GM12865 (cell line): ENCODE measurements at places on chromosomes 12 and 14.

GRCh38 chr12:87778065-87778464, 251.1 kb downstream of the C12orf50 start:
- no peak for DNase-seq

DNA sequence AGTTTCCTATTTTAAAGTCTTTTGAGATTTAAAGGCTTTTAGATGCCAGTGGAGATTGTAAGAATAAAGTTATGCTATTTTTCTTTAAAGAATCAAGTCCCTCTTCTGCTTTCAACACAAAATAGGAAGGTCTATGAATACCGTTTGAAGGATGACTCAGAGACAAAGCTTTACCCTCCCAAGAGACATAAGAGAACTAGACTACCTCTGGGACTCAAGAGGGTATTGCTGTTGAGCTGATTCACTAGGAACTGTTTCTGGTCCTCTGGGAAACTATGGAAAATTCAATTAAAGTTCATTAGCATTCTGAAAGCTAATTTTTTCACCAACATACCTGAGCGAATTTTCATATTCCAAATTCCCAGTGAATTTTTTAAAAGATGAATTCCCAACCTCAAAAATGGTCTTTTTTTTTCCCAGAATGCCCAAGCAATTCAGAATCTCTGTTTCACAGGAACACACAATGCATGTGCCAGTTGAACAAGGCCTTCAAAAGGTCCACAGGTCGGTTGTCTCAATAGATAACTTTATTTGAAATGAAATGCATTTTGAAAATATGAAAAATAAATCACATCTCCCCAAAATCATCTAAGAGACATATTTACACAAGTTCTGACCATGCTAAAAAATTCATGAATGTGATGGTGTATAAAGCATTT, 6.5 kb downstream of the PHLDA1 start:
- DNase-seq, result no peak

DNA sequence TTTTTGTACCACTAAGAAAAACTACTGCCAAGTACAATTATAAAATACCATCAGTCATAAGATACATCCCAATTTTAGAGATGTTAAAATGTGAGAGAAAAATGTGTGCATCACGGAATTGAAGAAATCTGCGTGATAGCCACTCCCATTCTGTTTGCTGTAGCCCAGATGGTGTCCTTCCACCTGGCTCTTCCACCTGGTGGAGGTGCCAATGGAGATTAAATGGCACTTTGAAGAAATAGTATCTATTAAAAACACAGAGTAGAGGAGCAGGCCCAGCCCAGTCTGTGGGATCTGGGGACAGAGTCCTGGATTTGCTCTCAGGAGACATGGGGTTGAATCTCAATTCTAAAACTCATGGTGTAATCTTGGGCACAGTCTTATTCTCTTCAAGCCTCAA, 35.5 kb downstream of the TSPAN11 start:
- no peak for DNase-seq

DNA sequence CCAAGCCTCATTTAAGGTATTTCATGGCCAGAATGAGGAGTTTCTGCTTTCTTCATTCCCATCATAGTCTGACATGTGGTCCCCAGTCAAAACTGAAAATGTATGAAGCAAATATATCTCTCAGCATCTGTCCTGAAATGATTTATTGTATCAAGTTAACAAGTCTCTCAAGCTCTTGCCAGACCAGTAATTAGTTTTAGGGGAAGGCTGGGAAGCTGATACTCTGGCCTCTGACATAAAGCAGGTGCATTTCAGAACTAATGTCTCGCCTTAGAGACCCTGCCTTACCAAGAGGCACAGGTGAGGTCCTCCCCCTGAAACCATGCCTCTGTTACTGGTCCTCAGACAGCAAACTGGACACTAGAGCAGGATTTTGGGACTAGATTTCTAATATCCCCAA, 266.5 kb downstream of the SLC15A4 start:
- no peak for DNase-seq
